ENCODE measurements at places on chromosomes 5 and 9. TPM values are rescaled to one million over a fixed set of nuclear protein-coding genes. Genes with fewer than 3 reads are reported as not detected.

SLC46A2 gene
- not detected for total RNA-seq

CSF1R gene
- total RNA-seq = 0.27 TPM

DNA sequence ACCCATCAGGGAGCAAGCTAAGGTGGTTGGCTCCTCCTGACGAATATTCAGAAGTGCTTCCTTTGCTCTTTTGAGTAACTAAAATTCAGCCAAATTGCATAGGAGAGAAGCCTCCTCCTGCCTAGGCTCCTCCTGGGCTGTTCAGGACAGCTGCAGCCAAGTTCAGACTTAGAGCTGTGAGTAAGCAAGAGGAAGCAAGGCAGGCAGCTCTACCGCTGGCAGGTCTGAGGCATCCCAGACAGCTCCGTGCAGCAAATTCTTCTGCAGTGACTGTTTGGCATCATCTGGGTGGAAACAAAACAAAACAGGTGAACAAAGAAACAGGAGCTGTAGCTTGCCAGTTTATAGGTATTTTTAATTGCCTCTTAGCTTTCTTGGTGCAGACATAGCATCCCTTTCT is 421.0 kb downstream of the GADD45G start:
- DNase-seq = no peak

GRCh38 chr9:118596374-118597015 is 772.7 kb downstream of the BRINP1 start:
- no peak for DNase-seq

Measured in mesothelial cell of epicardium (in vitro differentiated cells).